ENCODE measurements at places on chromosomes 2 and 18.

GRCh38 chr2:30148850-30149249, 2.0 kb downstream of the YPEL5 start:
- no peak for DNase-seq

DNA sequence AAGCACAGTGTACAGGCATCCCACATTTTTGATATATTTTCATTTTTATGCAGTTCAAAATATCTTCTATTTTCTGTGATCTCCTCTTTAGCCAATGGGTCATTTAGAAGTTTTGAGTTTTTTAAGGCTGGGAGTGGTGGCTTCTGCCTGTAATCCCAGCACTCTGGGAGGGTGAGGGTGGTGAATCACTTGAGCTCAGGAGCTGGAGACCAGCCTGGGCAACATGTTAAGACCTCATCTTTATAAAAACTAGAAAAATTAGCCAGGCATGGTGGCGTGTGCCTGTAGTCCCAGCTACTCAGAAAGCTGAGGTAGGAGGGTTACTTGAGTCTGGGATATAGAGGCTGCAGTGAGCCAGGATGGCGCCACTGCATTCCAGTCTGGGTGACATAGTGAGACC, 17.8 kb downstream of the UBR3 start:
- DNase-seq, result no peak

DNA sequence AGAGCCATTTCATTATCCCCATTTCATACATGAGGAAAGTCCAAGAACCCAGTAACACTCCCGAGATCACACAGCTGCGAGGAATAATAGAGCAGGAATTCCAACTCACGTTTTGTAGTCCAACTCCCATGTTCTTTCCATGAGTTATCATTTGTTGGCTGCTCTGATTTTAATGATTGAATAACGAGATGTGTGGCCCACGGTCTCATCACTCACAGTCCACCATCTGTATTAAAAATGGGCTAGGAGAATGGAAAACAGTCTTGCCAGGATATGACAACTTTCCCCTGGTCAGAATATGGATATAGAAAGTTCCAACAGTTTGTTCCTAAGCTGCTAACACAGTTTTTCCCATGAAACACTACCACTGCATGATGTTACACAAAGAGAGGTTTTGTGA, 147.5 kb downstream of the METTL4 start:
- DNase-seq, result no peak

GRCh38 chr2:36516136-36516870, 81.7 kb downstream of the FEZ2 start:
- DNase-seq, result no peak

DNA sequence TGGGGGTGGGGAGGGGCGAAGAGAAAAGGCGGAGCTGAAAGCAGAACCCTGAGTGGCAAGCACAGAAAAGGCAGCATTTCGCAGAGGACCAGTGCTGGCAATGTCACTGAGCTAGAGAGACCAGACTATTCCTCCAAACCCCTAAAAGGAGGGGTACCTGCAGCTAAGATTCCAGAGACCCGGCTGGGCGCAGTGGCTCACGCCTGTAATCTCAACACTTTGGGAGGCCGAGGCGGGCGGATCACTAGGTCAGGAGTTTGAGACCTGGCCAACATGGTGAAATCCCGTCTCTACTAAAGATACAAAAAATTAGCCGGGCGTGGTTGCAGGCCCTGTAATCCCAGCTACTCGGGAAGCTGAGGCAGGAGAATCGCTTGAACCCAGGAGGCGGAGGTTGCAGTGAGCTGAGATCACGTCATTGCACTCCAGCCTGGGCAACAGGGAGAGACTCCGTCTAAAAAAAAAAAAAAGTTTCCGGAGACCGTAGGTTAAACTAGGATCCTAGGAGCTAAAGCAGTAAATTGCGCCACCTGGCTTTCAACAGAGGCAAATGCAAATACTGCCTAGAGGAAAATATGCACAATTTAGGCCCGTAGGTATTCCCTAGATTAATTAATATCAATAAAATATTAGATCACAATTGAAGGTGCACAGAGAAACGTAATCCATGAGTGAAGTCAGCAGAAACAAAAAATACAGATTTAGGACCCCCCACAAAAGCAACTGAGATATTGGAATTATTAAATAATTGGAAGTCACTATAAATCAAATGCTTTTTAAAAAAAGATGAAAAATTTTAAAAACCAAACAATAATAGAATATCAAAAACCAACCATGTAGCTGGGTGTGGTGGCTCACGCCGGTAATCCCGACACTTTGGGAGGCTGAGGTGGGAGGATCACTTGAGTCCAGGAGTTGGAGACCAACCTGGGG, 4.9 kb downstream of the UCN start:
- no peak for DNase-seq

- no peak for DNase-seq
Measured at GRCh38 chr18:49002881-49003280, 52.1 kb upstream of the SMAD7 start.

All from iPS DF 6.9 (cell line).